NCI-H187 treated with DMSO at 0.1 percent for 48 hours (cell line): ENCODE measurements at places on chromosomes 16 and 17.

- no peak for DNase-seq
Observed at GRCh38 chr16:19706846-19707245, 11.2 kb downstream of the KNOP1 start.

DNA sequence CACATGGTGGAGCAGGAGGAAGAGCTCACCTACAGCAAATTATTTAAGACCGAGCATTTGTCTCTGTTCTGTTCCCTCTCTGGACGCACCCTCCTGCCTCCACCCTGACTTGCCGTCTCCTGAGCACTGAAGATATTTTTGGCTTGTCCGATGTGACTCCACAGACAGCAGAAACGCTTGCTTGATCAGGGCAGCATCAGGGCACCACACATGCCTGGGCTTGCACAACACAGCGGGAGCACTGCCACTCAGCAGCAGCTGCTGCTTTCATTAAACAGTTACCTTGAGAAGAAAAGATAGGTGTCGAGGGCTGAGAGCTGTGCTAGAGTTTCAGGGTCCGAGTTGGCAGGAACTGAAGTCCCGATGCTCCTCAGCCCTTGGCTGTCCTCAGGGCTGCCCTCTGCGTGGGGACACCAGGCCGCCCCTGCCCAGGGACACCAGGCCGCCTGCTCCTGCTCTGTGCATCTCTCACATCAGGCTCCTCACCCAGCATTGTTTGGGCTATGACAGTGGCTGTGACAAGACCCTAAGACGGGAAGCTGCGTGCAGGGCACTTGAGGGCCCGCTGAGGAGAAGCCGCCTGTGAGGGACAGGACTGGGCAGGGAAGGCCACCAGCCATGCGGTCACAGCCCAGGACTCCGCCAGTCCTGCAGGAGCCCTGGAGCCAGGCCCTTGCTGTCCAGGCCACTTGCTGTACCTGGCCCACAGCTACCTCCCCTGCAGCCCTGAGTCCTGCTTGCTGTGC lies 21.3 kb upstream of the CDH15 start:
- no peak for DNase-seq

GRCh38 chr17:45061606-45062205 lies 589 bp downstream of the NMT1 start:
- DNase-seq: no peak

- DNase-seq: no peak
Observed at GRCh38 chr17:1192911-1193699, 13.3 kb upstream of the ABR start.

DNA sequence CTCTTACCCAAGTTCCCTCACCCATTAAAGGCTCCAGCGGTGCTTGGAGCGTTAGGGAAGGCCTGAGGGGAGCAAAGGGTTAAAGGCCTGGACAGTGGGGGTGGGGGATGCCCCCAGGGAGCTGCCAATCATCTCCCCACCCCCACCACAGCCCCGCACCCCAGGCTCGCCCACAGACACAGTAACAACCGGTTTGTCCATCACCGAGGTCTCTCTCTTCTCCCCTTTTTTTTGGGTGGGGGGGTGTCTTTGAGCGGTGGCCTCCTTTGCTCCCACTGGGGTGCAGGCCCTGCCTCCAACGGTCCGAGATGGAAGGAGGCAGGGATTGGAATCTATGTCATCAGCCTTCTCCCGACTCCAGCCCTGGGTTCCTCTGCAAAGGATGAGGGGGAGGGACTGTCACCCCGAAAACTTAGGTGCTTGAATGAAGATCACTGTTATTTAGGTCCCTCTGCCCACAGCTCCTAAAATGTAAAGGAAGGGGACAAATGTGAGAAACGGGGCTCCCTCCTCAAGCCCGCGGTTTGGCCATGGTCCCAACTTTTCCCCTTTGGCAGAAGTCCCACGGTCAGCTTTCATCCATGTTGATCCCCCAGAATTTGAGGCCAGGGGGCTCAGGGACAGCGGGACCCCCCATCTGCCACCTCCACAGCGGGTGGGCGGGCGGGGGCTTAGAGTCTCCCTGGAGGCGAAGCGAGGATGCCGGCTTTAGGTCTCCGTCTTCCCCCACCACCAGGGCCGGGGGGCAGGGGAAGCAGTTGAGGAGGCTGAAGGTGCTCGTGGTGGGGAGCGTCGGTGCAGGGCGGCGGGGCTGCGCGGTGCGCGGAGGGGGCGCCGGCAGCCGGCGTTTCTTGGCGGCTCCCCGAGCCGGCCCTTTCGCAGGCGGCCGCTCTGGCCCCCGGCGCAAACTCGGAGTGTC lies 1.7 kb downstream of the EPOP start:
- DNase-seq: no peak

DNA sequence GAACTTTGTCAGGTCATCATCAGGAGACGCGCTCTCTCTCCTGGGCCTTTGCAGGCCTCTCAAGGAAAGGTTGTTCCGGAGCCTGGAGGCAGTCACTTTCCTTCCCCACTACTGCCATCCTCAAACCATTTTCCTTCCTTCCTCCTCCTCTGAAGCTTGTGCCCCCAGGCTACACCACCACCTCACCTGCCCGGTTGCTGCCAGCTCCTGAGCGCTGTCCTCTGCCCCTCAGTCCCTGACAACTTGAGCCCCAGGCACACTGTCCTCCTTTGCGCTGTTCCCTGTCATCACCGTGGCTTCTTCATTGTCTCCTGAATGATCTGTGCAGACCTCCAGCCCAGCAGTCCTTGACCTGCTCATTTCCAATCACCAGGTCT lies 18.9 kb downstream of the CDRT4 start:
- no peak for DNase-seq
